Brain microvascular endothelial cell (primary cell): ENCODE measurements at places on chromosomes 4 and X.

DNA sequence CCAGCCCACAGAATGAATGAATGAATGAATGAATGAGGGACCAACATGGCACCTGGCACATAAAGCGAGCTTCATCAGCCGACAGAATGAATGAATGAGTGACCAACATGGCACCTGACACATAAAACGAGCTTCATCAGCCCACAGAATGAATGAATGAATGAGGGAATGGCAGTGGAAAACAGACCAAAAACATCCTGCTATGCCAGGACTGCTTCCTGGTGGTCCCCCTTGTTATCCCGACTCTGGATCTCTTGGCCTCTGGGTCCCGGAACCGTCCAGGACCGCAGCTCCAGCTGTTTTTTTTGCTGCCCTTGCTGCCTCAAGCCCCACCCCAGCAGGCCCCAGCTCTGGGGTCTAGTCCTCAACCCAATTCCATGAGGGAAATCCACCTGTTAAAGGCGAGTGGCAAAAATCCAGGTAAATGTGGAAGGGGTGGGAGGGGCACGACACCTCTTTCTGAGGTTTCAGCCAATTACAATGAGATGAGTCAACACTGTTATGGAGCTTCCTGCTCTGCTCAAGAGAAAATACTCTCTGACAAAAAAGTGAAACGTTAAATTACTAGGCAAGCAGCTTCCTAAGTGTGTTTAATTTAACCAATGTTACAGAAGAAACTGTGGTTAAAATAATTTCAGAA lies 72.0 kb upstream of the MTNR1A start:
- DNase-seq, result no peak

DNA sequence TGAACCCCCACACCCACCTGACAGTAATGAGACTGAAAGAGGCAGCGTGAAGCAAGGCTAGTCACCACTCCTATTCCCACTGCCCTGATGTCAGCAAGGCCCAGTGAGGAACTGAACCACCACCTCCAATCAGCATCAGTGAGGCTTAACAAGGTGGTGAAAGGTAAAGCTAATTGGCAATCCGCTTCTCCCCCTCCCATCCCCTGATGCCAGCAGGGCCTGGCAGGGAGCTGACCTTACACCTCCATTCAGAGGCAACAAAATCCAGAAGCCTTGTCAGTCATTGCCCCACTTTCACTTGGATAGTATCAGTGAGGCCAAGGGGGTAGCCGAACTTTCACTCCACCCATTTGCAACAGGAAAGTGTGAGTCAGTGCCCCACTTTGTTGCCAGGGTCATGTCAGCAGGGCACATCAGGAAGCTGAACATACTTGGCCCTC lies 60.8 kb downstream of the AWAT2 start:
- no peak for DNase-seq

DNA sequence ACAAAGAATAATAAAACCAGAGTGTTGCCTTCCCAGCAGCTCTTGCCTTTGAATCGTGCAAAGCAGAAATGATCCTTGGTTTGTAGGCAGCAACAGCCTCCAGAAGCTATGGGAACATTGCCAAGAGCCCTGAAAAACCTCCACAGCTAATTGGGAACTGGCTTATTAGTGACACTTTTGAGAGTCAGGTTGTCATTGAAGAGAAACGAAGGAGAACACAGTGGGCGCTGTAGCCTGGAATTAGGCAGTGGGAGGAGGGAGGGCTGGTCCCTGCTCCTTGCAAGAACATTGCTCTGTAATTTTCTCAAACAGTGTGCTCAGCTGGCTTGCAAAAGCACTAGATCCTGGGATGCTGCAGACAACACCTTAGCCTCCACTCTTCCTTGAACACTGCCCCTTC lies 331.5 kb upstream of the EMCN start:
- DNase-seq, result no peak

DNA sequence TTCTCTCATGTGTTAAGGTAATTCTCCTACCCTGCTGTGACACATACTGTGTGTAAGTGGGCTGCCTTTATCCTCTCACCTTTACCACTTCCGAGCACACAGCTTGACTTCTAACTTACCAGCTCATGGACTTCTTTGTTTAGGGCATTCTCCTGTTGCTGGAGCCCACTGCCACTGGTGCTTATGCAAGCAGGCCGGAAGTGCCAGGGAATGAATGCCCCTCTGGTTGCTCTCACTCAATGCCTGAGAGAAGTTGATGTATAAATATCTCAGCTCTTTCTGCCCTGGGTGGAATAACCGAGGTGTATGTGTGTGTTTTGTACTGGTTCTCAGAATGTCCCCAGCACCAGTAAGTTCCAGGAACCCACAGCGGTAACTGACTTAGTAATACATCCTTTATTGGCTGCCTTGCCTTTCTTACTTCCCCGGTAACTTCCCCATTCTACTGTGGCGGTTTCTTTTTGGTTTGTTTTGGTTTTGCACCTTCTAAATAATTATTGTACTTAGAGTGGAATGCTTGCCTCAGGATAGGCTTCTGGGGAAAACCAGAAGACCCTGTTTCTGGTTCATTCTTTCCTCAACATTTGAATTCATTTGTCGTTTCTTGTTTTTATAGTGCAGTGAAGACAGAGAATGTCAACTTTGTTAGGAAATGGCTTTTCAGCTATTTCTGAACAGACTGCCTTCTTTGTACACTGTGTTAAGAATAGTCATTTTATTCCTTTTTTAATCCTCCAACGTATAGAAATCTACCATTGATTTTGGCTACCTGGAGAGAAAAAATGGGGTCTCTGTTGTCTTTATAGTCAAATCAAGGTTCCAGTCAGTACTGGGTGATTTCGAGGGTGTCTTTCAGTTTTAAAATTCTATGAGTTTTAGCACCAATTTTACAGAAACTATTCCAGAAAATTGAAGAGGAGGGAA lies 45.4 kb downstream of the CXorf58 start:
- DNase-seq, result no peak

- DNase-seq, result no peak
Observed at GRCh38 chrX:153450949-153451277, 5.1 kb upstream of the TREX2 start.
